ENCODE measurements at places on chromosomes 2 and 18.

- DNase-seq = no peak
Measured at GRCh38 chr2:223563462-223563861, 38.7 kb downstream of the SCG2 start.

GRCh38 chr2:195009202-195009601, 647.8 kb upstream of the SLC39A10 start:
- DNase-seq = no peak

GRCh38 chr18:23547306-23547705, 39.0 kb downstream of the NPC1 start:
- no peak for DNase-seq

DNA sequence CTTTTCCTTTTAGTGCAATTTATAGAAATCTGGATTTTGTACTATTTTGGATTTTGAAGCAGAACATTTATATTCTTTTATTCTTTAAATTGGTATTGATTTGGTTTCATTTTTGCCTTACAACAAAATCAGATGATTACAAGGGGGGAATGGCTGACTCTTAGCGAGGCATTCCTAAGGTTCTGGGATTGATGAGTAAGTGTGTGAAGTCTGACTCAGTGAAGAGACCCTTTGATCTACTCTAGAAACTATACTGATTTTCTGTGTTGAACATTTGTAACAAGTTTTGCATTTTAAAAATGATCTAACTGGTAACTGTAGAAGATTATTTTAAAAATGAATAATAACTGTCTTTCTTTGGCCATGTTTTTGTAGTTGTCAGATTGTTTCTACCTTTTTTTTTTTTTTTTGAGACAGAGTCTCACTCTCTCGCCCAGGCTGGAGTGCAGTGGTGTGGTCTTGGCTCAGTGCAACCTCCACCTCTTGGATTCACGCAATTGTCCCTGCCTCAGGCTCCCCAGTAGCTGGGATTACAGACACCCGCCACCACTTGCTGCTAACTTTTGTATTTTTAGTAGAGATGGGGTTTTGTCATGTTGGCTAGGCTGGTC, 48.7 kb downstream of the TTC39C start:
- no peak for DNase-seq

DNA sequence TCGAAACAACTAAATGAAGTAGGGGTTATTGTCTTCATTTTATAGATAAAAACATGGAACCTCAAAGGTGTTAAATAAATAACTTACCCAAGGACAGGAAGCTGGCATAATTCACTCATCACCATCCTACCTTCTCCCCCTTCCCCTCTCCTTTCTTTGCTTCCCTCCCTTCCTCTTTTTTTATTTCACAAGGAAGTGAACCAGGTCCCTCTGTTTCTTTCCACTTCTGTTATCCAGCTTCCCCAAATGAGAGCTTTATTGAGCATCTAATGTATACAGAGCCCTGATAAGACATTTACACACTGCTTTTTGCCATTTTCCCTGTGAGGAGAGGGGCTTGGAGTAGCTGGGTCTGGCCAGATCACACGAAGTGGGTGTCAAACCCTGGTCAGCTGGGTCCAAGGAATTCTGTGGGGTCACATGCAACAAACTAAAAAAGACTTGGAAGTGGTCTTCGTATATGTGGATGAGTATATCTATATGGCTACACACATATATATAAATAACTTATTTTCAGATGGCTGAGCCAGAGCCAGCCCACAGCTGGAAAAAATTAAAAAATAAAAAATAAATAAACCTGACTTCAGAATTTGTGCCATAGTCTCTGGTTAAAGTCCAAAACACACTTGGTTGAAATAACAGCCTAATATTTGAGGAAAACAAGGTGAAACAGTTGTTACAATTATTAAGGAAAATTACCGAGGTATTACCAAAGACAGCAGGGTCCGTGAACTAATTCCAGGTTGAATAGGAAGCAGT, 49.3 kb upstream of the FOSL2 start:
- DNase-seq = no peak

DNA sequence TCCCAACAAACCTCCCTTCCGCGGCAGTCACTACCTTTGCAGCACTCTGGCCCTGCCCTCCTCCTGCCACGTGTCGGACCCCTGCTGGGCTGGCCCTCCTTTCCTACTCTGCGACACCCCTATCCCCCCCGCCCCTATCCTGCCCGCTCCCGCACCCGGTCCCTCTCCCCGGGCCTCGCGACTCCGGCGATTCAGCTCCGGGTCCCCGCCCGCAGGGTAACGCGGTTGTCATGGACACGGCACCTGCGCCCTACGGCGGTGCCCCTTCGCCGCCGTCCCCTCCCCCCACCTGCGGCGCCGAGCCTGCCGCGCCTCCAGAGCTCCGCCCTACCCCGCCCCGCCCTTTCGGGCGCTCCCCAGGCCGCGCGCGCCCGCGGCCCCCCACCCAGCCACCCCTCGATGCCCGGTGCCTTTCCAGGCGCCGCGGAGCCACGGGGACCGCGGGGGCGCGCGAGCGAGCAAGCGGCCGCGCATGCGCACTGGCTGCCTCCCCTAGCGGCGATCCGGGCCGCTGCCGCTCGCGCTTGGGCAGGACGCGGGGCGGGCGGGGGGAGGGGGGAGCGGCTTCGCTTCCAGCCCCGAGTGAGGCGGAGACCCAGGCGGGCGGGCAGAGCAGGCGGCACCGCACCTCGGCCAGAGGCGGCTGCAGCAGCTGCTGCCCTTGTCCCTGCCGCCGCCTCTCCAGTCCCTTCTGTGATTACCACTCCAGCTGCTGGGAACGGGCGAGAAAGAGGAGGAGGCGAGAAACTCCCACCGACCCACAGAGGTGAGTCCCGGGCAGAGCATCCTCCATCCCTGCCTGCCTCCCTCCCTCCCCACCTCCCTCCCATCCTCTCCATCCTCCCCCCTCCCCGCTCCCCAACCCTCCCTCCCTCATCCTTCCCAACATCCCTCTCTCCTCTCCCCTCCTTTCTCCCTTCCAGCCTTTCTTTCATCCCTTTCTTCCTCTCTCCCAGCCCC, at the start of gene CTNNA2:
Gene CTNNA2, plus strand, starts transcription at position 610 of the 960 bp plus-strand sequence.
- no peak for DNase-seq

DNA sequence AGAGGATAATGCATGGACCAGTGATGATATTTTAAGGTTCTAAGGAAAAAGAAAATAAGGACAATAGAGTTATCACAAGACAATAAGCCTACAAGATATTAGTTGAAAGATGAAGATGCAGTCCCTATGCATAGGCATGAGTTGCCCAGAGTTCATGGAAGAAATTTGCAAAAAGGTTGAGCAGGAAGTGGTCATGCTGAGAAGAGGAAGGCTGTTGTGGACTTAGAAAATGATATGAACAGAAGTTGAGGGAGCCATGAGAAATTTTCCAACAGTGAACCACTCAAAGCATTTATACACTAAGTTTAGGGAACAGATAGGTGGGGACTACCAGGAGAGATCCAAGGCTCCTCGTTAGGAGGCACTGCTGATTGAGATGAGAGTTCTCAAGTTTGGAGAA, 3.5 kb downstream of the OSBPL6 start:
- DNase-seq = peak; percentile 41

DNA sequence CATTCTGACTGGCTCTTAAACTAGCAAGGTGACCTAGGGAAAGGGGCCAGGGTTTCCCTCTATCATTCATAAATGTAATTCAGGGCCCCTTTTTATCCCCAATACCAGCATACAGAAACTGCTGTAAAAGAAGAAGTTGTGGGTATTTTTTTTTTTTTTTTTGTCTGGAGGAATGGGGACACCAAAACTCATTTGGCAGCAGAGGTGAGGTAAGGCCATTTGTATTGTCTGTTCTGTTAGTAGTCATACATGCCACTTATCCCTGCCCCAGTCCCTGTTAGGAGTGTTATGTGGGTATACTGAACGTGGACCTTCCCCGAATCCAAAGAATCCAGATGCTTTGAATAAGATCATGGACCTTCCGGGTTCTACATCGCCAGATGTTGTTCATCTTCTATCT, 1.7 kb downstream of the SEPTIN2 start:
- no peak for DNase-seq

- no peak for DNase-seq
Measured at GRCh38 chr2:30287857-30288513, 56.7 kb downstream of the LBH start.

GRCh38 chr2:157192445-157193423, 64.8 kb upstream of the GALNT5 start:
- DNase-seq = no peak

GRCh38 chr2:95037384-95037839, 11.9 kb downstream of the MAL start:
- no peak for DNase-seq

- no peak for DNase-seq
Measured at GRCh38 chr2:197969391-197969893, 165.0 kb downstream of the PLCL1 start.

DNA sequence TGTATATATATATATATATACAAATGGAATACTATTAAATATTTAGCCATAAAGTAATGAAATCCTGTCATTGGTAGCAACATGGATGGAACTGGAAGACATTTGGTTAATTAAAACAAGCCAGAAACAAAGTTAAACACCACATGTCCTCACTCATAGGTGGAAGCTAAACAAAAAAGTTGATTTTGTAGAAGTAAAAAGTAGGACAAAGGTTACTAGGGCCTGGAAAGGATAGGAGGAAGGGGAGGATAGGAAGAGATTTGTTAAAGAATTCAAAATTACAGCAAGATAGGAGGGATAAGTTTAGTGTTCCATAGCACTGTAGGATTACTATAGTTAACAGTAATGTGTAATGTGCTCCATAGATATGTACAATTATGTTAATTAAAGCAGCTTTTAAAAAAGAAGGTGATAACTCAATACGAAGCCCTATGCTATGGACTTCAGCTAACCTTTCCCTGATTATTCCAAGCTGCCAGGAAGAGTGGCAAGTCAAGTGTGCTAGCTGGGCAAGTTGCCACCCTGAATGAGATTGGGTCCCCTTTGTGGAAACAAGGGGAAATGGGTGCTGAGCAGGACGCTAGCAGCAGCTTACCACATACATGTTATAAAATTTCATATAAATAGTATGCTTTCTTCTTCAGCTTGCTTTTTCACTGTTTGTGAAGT, 12.3 kb downstream of the MERTK start:
- no peak for DNase-seq

- DNase-seq = no peak
Measured at GRCh38 chr2:47651296-47651695, 131.6 kb upstream of the MSH6 start.

DNA sequence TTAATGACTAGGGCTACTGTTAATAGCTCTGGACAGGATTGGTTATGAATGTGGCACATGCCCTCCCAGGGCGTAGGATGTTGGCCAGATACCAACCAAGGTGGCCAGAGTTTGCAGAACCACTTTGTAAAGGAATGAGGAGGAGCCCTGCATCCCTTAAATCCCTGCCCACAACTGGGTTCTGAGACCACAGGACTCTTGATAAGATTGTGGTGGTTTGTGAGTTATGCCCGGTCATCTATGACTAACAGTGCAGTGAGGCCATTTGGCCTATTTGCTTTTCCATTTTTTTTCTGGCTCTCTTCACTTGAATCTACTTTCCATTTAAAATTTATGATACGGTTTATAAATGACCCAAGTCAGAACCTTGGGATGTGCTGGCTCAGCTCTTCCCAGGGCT, 294.5 kb downstream of the PRKCE start:
- DNase-seq = no peak

- no peak for DNase-seq
Measured at GRCh38 chr2:106140113-106140512, 54.0 kb downstream of the UXS1 start.

DNA sequence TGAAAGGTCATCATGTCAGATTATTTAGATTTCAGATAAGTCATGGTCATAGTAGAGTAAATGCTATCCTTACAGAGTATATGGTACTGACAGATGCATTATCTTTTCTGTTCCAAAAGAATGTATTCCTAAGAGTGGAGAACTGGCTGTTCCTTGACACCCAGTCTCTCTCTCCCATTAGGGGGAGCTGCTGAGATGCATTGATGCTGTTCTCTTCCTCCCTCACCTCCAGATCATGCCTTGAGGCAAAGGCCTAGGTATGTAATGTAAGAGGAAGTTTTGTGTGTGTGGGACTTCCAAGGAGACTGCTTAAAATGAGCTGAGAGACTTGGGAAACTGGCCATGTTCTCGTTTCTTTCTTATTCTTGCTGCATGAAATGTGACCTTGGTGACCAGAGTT, 979.5 kb upstream of the CELF4 start:
- DNase-seq = no peak

- DNase-seq = no peak
Measured at GRCh38 chr2:55010149-55010591, 40.1 kb downstream of the RTN4 start.

- no peak for DNase-seq
Measured at GRCh38 chr2:231489990-231490389, 25.7 kb upstream of the NCL start.

DNA sequence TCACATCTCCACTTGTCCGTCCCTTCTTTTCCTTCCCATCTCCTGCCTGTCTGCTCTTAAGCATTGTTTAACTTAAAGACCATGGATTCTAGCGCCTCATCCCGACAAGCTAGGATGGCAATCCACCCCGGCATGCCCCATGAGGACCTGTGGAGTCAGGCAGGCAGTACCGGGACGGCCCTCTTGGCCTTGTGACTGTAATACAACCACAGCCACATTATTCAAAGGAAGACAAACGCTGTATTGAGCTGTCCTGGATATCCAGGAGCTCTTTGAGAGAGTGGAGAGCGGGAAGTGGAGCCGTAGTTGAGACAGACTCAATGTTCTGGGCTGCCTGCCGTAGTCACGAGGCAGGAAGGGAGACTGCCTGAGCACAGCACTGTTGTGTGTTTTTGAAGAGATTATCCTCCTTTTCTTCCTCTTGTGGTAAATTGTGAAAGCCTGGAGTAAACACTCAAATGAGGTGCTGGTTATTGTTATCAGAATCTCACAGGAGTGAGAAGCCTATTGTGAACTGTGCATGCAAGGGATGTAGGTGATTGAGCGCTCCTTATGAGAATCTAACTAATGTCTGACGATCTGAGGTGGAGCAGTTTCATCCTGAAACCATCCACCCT, 929.8 kb upstream of the CNTNAP5 start:
- no peak for DNase-seq

GRCh38 chr18:2258954-2259353, 312.4 kb downstream of the METTL4 start:
- no peak for DNase-seq

GRCh38 chr2:148179724-148180123, 158.8 kb downstream of the MBD5 start:
- DNase-seq = no peak

DNA sequence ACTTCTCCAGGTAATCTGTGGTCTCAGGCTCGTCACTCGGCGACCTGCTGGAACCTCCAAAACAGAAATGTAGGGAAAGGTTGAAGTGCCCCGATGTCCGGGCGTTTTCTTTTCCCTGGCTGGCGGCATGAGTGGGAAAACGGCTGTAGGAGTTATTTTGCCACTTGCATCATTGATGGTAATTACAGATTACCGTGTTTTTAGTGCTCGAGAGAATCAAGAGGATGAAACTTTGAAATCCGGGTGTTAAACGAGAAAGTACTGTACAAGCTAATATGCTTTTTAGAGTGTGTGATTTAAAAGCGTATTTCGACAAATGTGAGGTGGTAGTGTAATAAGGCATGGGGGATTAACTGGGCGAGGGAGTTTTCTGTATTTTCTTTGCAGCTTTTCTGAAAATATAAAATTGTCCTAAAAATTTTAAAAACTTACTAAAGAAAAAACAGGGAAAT, 819 bp downstream of the GRHL1 start:
- no peak for DNase-seq

All from CMK (cell line).